ENCODE measurements at places on chromosomes 11 and 22.

GRCh38 chr11:1401656-1402221, 12.0 kb downstream of the BRSK2 start:
- DNase-seq, result no peak

DNA sequence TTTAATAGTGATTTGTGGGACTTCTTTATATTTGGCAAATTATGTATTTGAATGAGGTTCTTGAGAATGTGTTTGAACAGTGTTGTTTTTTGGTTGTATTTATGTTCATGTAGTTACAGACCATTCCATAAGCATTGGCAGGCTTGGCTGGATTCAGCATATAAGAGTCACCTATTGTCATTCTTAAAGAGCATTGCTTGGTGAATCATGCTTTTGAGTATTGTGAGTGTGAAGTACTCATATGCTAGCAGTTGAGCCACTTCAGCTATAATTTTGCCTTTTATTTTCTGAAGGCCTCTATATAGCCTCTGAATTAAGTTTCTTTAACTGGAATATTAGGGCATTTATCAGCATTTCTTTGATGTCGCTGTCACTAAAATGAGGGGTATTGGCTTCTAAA, 110.0 kb upstream of the GAL start:
- no peak for DNase-seq

DNA sequence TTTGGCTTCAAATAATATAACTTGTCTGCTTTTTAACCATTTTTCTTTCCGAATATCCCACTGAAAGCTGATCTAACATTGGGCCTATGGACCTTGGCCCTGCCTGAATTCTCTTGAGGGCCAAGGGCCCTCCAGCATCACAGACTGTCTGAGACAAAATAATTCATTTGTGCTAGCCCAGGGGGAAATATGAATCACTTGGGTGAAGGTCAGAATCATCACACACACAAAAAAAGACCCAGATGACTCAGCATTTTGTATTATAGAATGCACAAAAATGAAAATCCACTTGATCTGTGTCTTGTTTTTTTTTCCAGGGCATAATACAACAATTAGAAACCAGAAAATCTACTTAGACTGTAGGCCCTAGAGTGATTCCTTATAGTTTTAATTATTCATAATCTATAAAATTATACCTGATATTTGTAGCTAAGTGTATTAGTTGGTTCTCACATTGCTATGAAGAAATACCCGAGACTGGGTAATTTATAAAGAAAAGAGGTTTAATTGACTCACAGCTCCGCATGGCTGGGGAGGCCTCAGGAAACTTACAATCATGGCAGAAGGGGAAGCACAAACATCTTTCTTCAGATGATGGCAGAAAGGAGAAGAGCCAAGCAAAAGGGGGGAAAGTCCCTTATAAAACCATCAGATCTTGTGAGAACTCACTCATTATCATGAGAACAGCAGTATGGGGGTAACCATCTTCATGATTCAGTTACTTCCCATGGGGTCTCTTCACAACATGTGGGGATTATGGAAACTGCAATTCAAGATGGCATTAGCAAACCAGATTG, 15.6 kb upstream of the RDX start:
- peak; percentile 67 for DNase-seq

- DNase-seq, result peak; percentile 75
Observed at GRCh38 chr11:18115360-18116127, 9.7 kb upstream of the SAAL1 start.

DNA sequence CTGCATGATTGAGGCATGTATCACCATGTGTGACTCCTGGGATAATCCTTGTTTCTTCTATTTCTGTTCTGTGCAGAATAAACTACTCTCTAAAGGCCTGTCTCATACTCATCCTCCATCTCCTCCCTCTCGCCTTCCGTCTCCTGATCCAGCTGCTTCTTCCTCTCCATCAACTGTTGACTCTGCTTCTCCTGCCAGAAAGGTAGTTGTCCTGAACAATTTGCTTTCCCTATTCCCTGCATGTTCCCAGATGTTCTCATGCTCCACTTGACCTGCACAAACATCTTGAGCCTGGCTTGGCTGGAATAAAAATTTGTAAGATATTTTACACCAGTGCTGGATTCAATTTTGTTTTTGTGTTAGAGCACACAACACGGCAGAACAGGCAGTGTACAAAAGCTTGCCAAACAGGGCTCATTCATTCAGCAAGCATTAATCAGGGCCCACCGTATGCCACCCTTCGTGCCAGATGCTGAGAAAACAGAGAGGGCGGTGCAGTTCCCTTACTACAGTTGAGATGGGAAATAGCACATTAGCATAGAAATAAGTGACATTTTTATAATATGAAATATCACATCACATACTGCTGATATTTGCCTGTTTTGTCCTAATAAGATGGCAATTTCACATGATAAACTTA, 133.3 kb upstream of the PARVA start:
- no peak for DNase-seq

- no peak for DNase-seq
Observed at GRCh38 chr11:79054636-79055035, 386.2 kb downstream of the TENM4 start.

GRCh38 chr11:60942970-60943565, 8.9 kb downstream of the SLC15A3 start:
- no peak for DNase-seq

GRCh38 chr22:34877506-34877905, 188.5 kb upstream of the ISX start:
- DNase-seq, result no peak

GRCh38 chr11:42407341-42407740, 904.5 kb upstream of the API5 start:
- DNase-seq, result no peak

GRCh38 chr22:17131686-17132085, 10.5 kb upstream of the TMEM121B start:
- DNase-seq, result no peak

GRCh38 chr11:11036848-11037732, 179.2 kb upstream of the ZBED5 start:
- peak; percentile 80 for DNase-seq

DNA sequence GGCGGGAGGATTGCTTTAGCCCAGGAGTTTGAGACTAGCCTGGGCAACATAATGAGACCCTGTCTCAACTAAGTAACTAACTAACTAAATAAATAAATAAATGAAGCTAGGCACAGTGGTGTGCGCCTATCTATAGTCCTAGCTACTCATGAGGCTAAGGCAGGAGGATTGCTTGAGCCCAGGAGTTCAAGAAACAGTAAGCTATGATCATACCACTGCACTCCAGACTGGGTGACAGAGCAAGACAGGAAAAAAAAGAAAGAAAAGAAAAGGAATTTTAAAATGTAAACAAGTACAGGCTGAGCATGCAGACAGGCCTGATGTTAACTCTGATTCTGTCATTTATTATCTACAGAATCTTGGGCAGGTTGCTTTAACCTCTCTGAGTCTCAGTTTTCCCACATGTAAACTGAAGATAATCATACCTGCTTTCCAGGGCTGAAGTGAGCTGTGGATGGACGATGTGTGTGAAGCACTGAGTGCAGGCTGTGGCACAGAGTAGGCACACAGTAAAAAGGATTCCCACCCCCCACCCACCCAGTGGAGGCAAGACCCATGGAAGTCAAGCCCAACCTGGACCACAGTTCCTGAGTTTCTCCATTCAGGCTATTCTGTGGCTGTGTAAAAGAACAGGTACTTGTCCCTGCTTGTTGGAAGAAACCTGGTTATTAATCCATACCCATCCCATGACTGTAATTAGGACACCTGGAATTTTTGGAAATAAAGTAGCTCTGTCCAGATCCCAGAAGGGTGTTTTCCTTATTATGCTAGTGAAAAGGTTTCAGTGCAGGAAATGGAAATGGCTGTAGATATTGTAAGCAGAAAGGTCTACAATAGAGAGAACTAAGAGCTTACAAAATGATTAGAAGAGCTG, 18.7 kb upstream of the SCUBE2 start:
- no peak for DNase-seq

DNA sequence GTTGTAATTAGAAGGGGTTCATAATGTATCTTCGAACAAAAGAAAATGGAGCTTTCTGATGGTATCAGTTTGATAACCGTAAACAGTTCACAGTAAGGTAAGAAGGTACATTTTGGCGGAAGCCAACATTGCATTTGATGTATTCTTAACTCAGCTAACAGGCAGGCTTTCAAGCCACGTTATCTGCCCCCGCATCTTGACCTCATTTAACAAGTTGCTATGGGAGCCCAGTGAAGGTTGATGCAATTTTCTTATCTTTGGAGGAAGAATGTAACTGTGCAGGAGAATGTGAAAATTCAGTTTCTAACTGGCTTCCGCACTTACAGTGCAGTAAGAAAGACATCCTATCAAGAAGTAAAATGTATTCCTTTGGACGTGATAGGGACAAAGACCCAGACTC, 110.6 kb downstream of the ETS1 start:
- no peak for DNase-seq

DNA sequence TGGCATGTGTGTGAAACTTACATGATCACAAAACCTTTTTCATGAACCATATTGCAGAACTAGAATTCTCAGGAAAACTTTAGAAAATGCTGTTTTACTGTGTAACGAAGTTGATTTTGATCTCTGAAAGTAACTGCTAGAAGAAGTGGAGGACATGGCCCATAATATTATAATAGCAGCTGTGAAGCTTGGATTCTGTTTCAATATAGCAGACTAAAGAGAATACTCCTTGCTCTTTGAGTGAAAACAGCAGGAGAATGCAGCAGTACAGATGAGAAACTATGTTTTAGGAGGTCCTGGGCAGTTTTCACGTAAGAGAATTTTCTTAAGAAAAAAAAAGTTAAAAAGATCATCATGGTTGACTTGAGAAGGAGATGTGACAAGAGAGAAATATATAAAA, 76.7 kb upstream of the POU2AF2 start:
- no peak for DNase-seq

GRCh38 chr22:19937616-19938473, 3.7 kb upstream of the COMT start:
- no peak for DNase-seq

DNA sequence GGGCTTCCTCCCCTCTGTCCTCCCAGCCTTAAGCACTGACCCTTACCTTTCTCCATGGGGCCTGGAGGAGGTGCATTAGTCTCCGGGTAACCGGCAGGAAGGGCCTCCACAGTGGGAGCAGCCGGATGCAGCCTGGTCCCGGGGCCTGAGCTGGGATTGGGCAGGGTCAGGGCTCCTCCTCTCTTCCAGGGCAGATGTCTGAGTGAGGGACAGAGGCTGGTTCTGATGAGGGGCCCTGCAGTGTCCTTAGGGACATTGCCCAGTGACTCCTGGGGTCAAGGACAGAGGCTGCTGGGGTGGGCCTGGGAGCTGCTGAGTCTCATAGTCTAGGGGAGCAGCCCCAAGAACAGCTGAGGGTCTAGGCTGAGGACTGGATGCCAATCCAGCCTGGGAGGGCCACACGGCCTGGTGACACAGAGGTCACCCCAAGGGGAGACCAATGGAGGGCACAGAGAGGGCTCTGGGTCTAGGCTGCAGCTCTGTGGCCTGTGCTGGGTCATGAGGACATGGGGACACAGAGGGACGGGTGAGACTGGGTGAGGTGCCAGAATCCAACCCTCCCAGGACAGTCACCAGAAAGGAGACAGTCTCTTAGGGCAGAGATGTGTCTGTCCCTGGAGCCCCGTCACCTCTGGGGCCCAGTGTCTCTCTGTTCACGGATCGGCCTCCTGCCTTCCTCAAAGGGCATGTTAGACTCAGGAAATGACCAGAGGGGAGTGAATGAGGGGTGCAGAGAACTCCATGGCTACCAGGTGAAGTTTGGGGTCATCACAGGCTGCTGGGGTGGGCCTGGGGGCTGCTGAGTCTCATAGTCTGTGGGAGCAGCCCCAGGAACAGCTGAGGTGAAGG, 6.5 kb downstream of the IGLL5 start:
- no peak for DNase-seq

- no peak for DNase-seq
Observed at GRCh38 chr22:46895753-46896152, 133.3 kb downstream of the TBC1D22A start.

DNA sequence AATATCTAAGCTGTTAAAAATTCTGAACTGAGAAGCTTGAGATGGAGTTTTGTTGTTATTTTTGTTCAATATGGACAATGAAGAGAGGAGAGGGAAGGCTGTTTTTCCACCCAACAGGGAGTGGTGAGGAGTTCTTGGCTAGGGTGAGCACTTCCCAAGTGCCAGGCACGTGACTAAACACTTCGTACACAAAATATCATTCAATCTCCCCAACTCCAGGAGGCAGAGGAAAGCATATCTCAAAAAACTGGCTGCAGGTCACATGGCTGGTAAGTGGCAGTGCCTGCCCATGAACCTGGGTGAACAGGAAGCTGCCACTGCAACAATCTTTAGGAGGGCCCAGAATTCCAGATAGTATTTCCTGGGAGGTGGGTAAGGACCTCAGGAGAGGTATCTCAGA, 11.6 kb downstream of the ELF5 start:
- no peak for DNase-seq

- no peak for DNase-seq
Observed at GRCh38 chr11:123251657-123252344, 56.8 kb upstream of the CLMP start.

- DNase-seq, result peak; percentile 69
Observed at GRCh38 chr11:71580057-71581003, 2.3 kb downstream of the KRTAP5-11 start.

DNA sequence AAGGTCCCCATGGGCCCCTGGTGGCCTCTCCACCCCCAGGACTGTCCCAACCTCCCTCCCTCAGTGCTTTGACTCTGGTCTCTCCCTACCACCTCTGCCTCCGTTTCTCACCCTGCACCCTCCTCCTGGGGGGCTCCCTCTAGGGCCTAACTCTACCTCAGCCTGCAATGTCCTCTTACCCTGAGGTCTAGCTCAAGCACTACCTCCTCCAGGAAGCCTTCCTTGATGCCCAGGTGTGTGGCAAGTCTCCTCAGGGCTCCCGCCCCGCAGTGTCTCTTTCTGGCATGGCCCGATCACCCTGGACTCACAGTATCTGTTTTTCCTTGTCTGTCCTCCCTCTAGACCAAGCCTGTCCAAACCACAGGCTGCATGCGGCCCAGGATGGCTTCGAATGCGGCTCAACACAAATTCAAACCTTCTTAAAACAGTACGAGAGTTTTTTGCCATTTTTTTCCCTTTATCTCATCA, 90.8 kb downstream of the PHF21B start:
- no peak for DNase-seq

- DNase-seq, result no peak
Observed at GRCh38 chr11:13206086-13206640, 71.4 kb upstream of the BMAL1 start.

DNA sequence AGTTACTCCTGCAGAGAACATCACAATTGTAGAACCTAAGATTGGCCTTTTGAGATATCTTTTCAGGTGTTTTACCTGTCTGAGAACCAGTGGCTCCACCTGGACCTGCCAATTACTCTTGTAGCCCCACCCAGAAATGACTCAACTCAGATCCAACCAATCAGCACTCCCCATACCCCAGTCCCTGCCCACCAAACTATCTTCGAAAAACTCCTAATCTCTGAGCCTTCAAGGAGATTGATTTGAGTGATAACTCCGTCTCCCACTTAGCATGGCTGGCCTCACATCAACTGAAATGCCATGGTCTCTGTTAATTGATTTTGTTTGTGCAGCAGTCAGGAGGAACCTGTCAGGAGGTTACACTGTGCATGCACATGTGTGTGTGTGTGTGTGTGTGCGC, 103.6 kb downstream of the MTNR1B start:
- no peak for DNase-seq
